Stimulated activated CD4-positive, alpha-beta T cell treated with anti-CD3 and anti-CD28 coated beads, Interleukin-4, amount 100 ng/mL, for 4 hours (primary cell): ENCODE measurements at places on chromosomes 13 and 19.

GRCh38 chr13:29676535-29676934 lies 81.0 kb upstream of the SLC7A1 start:
- DNase-seq, result no peak

- no peak for DNase-seq
Observed at GRCh38 chr19:34539396-34539795, 57.8 kb downstream of the WTIP start.

DNA sequence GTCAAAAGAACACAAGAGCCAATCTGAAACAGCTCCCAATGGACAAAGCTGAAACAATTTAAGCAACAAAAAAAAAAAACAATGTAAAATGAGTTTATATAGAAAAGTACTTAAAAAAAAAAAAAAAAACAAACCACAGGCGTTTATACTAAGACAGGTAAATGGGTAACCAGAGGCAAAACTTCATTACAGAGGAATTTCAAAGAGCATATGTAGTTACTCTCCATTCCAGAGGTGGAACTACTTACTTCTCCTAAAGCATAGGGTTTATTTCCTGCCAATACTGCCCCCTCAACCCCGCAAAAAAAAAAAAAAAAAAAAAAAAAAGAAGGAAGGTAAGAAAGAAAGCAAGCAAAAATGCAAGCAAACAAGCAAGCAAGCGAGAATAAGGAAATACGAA lies 132.9 kb downstream of the LIG4 start:
- no peak for DNase-seq

- DNase-seq, result peak; percentile 51
Observed at GRCh38 chr19:7500811-7501450, 12.1 kb upstream of the PEX11G start.

- no peak for DNase-seq
Observed at GRCh38 chr13:20109037-20109436, 51.8 kb downstream of the GJA3 start.

- DNase-seq, result no peak
Observed at GRCh38 chr13:99417201-99418102, 83.8 kb upstream of the TM9SF2 start.

DNA sequence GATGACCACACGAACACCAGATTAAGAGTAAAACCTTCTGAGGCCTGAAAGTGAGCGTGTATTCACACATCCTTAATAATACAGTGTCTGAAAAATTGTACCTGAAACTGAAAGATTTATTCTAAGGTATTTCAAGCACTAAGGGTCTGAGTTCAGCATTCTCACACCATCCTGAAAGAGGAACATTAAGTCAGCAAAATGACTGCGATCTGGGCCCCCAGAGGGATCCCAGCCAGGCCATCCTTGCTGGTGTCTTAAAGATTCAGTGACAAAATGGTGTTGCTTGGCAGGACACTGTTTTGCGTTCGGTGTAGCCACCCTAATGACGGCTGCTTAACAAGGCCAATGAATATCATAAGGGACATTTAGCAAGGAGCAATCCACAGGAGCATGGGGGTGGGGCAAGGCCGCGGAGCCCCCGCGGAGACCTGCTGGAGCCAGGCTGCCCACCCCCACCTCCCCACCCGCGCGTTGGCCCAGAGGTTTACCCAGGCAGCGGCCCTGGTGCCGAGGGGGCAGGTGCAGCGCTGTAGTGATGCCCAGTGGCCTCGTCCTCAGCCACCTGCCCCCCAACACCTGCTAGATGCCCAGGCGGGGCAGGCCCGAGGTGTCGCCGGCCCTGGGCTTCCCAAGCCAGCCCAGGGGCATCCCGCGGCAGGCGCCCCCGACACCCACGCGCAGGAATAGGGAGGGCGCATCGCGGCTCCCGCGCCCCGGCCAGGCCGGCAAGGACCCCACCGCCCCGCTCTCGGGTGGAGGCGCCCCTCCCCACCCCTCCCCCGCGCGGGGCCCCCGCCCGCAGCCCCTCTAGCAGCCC lies 742 bp downstream of the NALCN start:
- DNase-seq, result no peak

DNA sequence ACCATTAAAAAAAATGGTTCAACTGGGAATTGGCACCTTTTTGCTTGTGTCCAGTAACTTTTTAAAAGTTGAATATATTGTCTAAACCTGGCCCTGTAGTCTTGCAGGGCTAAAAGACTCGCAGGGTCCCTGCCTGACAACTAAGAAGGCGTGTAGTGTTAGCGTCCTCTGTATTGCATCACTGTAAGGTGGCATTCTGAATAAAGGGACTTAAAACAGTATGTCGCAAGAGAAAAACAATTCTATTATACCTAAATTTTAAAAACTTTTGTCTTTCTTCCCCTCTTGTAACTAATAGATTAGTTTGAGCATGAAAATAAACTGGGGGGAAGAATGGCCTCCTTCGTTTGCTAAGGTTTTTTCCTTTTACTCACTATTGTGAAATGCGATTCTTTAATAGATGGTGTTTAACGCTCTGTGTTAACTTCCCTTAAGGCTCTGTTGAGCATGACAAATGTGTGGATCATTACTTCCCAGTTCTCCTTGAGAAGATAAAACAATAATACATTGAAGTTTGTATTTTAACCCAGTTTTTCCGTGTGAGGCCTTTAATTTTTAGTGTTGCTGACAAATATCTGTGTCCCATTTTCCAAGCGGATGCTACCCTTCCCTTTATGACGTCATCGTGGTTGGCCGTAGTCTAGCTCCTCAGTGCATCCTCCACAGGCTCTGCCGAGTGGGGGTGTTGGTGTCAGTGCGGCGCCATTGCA lies 134.6 kb downstream of the KATNAL1 start:
- DNase-seq, result no peak

GRCh38 chr13:19345158-19345557 lies 163.5 kb upstream of the TUBA3C start:
- DNase-seq, result no peak

GRCh38 chr13:97654236-97654635 lies 220.3 kb downstream of the RAP2A start:
- no peak for DNase-seq

DNA sequence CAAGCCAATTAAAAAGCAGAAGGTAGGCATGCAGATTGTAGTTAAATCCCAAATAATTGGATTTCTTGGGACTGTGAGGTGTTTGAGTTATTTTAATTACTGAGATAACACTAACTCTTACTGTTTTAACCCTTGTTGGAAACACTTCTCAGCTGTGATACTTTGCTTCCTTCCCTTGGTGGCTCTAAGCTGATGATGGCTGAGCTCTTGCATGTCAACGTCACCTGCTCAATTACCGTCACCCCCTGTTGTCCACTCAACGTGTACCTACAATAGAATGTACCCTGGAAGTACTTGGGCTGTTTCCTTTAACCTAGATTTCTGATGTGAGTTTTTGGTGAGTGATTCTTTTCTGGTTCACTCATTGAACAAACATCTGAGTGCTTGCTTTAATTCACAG lies 303.4 kb downstream of the SLC7A1 start:
- DNase-seq, result no peak

GRCh38 chr19:24069905-24070657 lies 16.9 kb upstream of the ZNF254 start:
- no peak for DNase-seq

DNA sequence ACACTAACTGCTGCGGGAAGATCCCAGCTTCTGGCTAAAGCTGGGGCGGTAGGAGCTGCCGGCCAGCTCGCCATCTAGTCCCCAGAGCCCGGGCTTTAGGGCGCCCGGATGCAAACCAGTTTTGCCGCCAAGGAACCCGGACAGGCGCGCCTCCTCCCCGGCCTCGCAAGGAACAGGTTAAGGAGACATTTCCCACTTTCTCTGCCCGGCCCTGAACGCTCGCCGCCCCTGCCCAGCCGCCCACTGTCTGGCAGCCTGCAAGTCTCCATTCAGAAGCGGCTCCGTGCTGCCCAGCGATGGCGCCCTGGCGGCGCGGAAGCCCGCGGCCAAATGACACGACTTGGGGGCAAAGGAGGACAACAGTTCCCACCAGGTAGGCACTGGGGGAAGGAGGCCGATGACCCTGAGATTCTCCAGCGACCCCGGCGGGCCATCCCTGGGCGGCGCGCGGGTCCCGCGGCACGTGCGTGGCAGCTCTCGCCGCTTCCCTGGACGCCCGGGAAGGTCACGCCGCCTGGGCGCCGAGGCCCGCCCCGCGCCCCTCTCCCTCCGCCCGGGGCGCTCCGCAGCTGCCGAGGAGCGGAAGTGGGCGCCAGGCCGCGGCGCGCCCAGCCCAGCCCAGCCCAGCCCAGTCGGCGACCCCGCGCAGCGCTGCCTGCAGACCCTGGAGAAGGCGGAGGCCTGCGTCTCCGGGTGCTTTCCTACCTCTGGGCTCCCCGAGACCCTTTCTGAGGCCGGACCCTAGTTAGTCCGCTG lies 42.2 kb upstream of the HNRNPA1L2 start:
- peak; percentile 1 for DNase-seq

DNA sequence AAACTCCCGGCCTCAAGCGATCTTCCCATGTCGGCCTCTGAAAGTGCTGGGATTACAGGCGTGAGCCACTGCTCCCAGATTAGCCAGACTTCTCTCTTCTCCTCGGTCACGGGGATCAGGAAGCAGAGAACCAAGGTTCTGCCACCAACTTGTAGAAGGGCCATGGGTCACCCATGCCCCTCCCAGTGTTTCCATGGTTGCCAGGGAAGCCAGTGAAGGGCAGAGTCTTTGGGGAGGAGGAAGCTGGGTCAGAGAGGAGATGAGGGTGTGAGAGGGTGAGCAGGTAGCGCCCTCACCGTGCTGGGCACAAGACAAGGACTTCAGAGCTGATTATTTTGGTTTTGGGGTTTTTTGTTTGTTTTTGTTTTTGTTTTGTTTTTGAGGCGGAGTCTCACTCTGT lies 77.1 kb downstream of the GNG7 start:
- DNase-seq, result no peak

DNA sequence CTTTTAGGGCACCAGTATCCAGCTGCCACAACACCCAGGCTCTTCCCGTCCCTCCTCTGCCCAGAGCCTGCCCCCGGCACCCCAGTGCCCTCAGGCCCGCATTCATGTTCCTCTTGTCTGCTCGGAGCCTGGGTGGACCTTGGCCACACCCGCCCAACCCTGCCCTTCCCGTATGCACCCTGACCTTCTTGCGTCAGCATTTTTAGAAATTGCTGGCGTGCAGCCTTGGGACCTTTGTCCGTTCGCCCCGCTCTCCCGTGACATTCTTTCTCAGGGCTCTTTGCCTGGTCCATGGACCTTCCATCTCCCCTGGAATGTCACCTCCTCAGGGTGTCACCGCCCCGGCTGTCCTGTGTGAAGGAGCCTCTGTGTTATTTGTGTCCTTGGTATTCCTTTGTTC lies 7.6 kb downstream of the NUCB1 start:
- no peak for DNase-seq

- DNase-seq, result no peak
Observed at GRCh38 chr19:57241176-57241575, 744 bp downstream of the ZNF805 start.

DNA sequence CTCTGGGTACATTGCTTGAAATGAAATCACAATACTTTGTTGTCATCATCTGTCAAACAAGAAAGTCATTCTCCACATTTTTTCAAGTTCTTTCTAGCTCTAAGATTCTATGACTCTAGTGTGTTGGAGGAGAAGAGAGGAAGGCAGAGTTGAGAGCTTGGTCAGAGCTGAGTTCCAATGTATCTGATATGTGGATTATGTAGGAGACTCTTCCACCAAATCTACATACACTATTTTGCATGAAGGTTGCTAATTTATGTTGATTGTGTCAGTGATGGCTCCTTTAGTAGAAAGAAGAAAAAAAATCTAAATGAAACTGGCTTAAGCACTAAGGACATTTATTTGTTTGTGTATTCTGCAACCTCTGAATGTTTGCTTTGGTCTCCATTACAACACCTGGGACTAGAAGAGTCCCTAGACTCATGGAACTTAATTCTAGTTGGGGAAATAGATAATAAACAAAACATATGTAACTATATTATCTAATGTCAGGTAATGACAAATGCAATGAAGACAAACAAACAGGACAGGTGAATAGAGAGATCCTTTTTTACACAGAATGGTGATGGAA lies 691.9 kb downstream of the UQCRFS1 start:
- no peak for DNase-seq

GRCh38 chr19:47673426-47673825 lies 39.8 kb upstream of the EHD2 start:
- DNase-seq, result no peak

DNA sequence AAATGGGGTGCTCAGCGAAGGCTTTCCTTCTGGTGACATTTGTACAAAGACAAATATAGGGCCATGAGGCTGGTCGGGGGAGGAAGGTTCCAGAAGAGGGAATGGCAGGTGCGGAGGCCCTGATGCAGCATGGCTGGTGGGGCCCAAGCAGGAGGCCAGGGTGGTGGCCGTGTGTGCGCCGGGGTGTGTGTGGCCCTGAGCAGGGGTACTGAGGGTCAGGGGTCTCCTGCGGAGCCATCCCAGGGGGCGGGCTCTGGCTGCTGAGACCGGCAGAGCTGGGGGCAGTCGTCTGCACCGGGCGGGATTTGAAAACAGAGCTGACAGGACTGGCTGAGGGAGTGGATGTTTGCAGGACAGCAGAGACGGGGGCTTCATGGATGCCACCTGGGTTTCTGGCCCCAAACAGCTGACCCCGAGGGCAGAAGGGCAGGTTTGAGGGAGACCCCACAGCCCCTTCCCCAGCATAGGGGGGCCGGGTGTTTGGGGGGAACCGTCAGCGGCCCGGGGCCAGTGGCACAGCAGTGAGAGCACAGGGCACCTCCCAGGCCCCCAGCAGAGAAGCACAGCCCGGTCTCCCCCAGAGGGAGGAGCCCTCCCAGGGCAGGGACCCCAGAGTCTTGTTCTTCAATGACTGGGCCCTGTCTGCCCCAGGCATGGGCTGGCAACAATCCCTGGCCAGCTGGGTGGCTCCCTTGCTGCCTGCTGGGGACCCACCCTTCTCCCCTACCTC lies 11.4 kb downstream of the PIAS4 start:
- no peak for DNase-seq

DNA sequence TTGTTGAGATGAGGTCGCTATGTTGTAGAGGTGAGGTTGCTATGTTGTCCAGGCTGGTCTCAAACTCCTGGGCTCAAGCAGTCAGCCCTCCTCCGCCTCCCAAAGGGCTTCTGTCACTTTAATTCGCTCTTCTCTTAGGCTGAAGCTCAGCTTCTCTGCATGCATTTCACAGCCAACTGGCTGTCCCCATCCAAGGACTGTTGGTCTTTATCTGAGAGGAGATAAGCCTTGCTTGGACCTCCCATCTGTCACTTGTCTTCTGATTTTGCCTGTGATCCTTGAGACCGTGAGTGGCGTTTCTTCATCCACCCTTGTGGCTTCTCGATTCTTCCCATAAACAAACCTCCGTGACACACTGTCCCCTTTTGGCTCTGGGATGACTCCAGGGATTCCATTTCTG lies 24.4 kb downstream of the CERS1 start:
- DNase-seq, result no peak

- DNase-seq, result no peak
Observed at GRCh38 chr13:94811753-94812152, 99.4 kb upstream of the SOX21 start.
